ENCODE measurements at places on chromosomes 1 and 21. TPM values are rescaled to one million over a fixed set of nuclear protein-coding genes. Genes with fewer than 3 reads are reported as not detected.

The WNT3A gene
- not detected for polyA plus RNA-seq

The CASQ1 gene
- not detected for polyA plus RNA-seq

The PRELP gene
- polyA plus RNA-seq, result 9.5 TPM

The ZYG11A gene
- 0.84 TPM for polyA plus RNA-seq

The ATP1A2 gene
- polyA plus RNA-seq, result 5.5 TPM

The CD84 gene
- polyA plus RNA-seq, result 0.30 TPM

The ST6GALNAC5 gene
- polyA plus RNA-seq, result 0.34 TPM

The INTS3 gene
- polyA plus RNA-seq, result 42.7 TPM

The SPRR1A gene
- not detected for polyA plus RNA-seq

The RUNX3 gene
- 0.47 TPM for polyA plus RNA-seq

The CD160 gene
- polyA plus RNA-seq, result not detected

The FCGR2B gene
- 4.0 TPM for polyA plus RNA-seq

The PROX1 gene
- polyA plus RNA-seq, result 0.92 TPM

The AADACL3 gene
- polyA plus RNA-seq, result not detected

The PERM1 gene
- 0.86 TPM for polyA plus RNA-seq

The LMX1A gene
- not detected for polyA plus RNA-seq

The SYT11 gene
- 8.4 TPM for polyA plus RNA-seq

The PTCH2 gene
- polyA plus RNA-seq, result 0.24 TPM

Data from kidney (tissue), 22 donors.